ENCODE measurements at places on chromosomes 7 and 10. TPM values are rescaled to one million over a fixed set of nuclear protein-coding genes. Genes with fewer than 3 reads are reported as not detected.

DNA sequence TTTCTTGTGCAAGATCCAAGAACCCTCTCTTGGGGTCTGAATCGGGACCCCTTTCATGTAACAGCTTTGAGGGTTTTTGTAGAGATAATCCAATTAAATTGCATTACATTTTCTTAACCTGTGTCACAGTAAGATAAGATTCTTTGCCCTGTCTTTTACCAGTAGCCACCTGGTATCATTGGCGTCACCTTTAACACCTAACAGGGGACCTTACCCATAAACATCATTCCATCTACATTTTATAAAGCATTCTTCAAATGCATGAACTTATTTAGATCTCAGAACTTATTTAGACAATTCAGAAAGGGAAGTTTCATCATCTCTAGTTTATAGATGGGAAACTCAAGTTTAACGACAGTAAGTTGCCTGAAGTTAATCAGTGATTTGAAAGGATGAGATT lies 106.4 kb upstream of the KLF6 start:
- DNase-seq: no peak

GRCh38 chr7:100374601-100375000 lies 1.3 kb downstream of the PILRA start:
- DNase-seq: no peak

DNA sequence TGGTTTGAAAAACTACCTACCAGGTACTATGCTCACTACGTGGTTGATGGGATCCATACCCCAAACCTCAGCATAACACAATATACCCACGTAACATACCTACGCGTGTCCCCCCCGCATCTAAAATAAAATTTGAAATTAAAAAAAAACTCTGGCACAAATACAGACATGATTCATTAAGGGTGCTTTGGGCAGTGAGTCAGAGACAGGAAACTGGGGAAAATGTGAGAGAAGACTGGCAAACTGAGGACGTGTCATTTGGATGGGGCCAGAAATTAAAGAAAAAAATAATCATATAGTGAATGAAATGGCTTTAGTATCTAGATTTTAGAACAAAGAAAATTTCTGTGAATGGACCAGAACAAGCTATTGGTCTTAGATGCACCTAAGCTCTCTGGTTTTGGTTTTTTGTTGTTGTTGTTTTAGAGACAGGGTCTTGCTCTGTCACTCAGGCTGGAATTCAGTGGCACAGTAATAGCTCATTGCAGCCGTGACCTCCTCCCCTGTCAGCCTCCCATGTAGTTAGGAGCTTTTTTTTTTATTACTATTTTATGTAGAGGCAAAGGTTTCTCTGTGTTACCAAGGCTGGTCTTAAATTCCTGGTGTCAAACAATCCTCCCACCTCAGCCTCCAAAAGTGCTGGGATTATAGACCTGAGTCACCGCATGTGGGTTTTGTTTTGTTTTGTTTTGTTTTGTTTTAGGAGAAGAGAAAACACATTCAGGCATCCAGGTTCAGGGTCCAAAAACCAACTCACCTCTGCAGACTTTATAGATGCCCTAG lies 5.9 kb upstream of the PRSS58 start:
- no peak for DNase-seq

ARMC3 gene
- total RNA-seq: 0.09 TPM

CPXM2 gene
- 5.8 TPM for total RNA-seq
